ENCODE measurements at places on chromosomes 4 and X. TPM values are rescaled to one million over a fixed set of nuclear protein-coding genes. Genes with fewer than 3 reads are reported as not detected.

Gene PCSK1N
- not detected for total RNA-seq

Gene PRR27
- not detected for total RNA-seq

Gene KDR
- not detected for total RNA-seq

Gene SAT1
- 83.4 TPM for total RNA-seq

Gene SMIM43
- total RNA-seq = not detected

Gene GPC4
- not detected for total RNA-seq

Gene ALPK1
- total RNA-seq = 11.8 TPM

Gene GAGE12J
- total RNA-seq = not detected

Gene HPSE
- total RNA-seq = 19.0 TPM

- DNase-seq = no peak
Observed at GRCh38 chrX:144901521-144901920, 345.8 kb upstream of the SPANXN1 start.

DNA sequence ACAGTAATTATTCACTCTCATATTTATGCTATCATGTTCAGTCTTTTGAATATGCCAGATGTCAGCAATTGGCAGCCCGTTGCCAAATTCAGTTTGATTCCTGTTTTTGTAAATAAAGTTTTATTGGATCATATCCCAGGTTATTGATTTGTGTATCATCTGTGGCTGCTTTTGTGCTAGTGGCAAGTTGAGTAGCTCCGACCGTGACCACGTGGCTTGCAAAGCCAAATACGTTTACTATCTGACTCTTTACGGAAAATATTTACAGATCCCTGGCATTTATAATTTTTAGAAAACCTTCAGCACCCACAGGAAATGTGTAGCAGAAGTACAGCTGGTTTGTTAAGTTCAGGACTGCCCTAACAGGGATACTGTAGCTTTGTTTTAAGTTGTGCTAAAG lies 67.4 kb downstream of the VCX2 start:
- DNase-seq = no peak

GRCh38 chrX:104098151-104098808 lies 14.0 kb upstream of the ZCCHC18 start:
- DNase-seq = peak; percentile 63

DNA sequence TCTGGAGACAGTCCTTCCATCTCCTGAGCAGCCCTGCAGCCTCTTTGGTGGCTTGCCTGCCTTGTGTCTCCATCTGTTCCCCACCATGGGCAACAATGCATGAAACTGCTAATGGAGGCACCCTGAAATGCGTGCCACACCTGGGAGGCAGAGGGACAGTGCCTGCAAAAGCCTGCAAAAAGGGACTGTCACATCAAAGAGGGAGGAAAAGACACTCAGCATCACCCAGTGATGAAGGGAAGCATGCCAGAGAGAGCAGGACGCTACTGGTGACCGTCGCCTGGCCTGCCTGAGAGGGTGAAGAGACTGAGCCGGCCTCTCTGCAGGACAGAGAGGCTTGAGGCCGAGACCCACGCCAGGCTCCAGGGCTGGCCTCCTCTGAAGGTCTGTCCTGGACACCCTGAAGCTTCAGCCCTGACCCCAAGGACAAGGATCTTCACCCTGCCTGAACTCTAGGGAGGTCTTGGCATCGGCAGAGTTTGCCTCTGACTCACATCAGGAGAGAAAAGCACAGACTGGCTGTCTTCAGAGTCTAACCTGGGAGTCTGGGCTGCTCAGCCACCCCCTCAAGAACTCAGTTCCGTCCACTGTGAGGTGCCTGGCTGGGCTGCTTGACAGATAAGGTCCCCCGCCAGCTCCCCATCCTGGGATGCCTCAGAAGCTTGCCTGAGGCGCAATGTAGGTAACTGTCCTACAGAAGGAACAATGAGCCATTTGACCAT lies 8.1 kb downstream of the ACSL1 start:
- no peak for DNase-seq

GRCh38 chr4:157221895-157222770 lies 1.6 kb downstream of the GRIA2 start:
- no peak for DNase-seq

DNA sequence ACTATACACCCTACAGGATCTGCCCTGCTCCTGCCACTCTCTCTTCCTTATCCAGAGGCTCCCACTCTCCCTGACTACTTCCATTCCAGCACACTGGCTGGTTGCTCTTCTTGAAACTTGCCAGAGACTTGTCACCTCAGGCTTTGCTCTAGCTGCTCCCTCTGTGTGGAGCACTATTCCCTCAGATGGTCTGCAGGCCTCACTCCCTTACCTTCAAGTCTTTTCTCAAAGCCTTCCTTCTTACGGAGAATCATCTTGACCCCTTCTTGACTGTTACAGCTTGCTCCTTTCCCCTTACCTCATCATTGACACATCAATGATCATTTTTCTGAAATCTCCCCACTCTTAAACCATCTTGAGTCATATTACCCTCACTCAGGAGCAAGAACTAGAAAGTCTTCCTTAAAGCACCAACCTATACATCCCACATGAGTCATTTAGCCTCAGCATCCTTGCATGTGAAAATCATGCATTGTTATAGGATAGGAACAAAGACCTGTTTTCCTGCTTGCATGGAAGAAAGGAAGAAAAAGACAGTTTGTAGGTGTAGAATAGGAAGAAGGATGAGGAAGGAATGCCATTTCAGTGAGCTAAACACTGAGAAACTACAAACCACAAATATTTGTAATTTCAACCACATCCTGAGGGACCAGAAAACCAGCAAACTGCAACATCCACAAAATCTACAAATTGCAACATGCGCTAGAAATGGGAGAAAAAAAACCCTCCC lies 55.7 kb downstream of the ANTXR2 start:
- DNase-seq = no peak

DNA sequence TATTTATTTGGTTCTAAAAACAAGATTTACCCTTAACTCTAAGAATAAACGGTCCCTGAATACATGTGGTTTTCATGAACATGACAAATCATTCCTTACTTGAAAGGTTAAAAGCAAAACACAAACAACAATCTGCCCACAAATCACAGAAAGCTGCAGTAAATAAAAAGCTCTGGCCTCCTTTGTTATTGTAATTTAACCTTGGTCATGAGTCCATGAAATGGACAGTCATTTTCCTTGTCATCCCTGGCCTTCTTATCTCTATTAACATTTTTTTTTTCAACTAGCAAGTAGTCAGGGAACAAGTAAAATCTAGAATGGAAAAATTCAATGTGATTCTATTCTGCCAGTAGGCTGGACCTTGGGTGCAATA lies 92.7 kb downstream of the SCD5 start:
- DNase-seq = no peak

DNA sequence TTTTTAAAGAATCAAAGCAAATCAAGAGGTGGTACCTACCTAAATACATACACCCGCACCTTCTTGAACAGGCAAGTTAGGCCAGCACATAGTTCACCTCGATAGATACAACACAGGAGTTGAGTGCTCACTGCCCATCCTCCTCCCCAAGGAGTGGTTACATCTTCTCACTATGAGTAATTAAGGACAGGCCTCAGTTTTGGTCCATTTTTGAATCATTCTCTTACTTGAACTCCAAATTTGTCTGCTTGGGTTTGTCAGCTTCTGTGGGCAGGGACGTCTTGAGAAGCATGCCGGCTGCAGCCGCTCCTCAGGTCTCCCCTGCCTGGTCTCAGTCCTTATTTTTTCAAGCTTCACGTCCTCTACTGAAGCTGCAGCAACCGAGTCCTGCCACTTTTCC lies 190.6 kb upstream of the RBPJ start:
- peak; percentile 25 for DNase-seq

DNA sequence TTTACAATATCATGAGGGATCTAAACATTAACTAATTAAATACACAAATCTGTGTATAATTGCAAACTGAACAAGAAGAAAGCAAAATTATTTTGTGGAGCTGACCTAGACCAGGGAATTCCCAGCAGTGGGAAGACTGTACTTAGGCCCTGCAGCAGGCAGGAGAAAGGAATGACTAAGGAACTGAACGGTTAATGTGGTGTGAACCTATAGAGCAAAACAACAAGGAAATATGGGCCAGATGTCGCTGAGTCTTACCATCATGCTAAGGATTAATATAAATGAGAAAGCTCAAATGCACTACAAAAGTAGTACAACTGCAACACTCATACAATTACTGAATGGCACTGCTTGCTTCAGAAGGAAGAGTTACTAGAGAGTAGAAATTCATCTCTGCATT lies 120.3 kb upstream of the ATXN3L start:
- no peak for DNase-seq

DNA sequence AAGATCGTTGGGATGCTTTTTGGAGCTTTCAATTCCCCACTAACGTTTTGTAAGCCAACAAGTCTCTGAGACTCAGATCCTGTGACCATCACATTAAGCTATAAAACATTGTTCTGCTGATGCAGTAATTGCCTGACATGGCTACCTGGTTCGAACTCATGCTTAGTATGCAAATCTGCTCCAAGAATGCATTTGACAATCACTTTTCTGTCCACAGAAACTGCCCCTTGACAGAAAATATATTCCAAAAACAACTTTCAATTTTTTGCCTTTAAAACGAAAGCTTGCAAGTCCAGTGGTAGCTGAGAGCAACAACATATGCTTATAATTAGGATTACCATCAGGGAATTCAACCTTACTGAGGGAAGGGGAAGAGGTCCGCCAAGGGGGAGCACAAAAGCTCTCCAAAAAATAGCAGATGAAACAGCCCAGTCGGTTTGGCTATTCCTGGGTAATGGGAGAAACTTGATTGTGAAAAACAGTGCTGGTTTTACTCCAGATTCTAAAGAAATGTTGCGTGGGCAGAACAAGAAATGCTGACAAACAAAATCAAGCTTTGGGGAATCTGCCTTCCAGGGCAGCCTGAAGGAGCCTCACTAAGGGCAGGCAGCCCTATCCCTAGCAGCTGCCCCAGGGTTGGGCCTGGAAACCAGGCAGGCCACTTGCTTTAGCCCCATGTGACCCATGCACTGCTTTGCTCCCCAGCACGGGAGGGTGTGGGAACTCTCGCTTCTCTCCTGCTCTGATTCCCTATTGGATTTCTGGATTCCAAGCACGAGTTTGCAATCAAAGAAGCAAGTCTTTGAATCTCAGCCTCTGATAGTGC lies 160.7 kb upstream of the LDB2 start:
- no peak for DNase-seq

DNA sequence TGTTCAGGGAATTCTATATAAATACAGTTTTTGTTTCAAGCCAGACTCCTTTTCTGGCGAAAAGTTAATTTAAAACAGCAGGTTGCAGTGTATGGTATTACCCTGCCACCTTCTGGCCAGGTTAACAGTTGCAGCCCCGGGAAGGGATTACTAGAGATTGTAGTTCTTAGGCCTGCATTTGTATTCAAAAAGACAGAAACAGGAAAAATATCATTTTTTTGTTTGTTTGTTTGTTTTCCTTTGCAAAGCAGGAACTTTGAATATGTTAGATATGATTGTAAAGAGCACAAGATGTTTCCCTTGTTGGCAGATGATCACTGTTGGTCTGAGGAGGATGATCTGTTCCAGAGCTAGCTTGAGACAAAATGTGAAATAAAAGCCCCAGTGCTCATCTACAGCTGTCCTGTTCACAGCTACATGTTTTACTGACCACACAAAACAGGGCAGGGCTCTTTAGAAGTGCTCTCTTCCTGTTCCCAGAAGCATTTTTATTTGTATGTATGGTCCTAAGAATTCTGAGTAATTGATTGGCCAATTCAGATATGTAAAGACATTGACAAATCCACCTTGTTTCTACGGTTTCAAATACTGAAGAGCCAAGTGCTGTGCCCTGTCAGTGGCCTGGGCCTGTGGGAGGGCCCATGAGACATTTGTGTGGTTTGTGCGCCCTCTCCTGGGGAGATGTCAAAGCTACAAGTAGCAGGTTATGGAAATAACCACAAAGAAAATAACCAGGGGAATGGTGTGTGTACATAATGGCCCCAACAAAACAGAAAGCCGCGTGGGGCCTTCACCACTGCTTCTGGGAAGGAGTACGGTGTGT lies 57.9 kb downstream of the CLDN22 start:
- DNase-seq = peak; percentile 83

DNA sequence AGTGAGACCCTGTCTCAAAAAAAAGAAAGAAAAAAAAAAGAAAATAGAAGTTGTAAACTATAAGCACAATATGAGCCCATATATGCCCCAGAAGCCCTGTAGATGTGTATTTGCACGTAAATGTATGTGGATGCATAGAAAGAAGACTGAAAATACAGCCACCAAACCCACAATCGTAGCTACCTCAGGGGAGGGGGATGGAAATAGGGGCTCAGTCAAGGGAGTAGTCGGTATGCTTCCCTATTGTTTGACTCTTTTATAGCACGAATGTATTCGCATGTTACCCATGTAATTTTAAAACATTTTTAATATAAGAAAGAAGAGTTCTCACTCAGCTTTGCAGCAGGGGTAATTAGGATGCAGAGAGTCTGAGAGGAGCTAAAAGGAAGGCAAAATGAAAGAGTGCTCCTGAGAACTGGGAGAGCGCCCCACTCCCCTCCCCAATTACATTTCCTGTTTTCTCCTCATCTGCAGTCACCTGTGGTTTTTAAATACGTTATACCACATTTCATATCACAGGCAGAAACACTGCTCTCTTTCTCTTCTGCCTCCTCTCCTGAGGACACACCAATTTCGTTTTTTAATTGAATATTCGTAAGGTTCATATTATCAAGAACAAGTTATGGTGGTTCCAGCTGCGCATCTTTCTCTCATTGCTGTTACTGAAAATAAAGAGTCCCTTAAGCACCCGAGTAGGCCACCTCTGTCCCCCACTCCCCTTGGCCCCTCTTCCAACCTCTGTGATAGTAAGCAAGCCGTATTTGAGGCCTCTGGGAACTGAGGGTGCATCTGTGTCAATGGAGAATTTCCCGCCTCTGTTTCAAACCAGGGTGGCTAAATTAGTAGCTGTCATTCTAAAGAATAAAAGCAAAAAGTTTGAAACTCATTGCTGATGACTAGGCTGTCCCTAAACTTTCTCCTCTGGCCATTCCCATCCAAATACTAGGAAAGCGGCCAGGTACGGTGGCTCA lies 10.7 kb downstream of the SEPTIN6 start:
- peak; percentile 58 for DNase-seq

DNA sequence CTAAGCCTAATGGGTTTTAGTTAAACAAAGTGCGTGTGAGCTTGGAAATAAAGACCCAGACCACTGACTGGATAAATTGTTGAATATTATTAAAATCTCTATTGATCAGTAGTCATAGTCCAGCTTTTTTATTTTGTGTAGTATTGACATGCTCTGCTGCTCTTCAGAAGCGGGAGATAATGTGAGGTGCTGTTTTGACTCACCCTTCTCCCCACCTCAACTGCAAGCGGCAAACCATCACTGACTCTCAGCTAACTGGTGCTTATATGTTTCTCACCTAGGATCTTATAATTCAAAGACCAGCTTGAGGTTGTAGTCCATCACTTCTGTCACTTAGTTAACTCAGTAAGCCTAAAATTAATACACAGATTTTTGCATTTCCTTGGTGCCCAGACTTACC lies 72.2 kb downstream of the COMMD8 start:
- no peak for DNase-seq

- peak; percentile 67 for DNase-seq
Observed at GRCh38 chrX:53481816-53482465, 47.8 kb upstream of the HSD17B10 start.

GRCh38 chrX:13000301-13000811 lies 25.4 kb downstream of the TMSB4X start:
- peak; percentile 58 for DNase-seq

- no peak for DNase-seq
Observed at GRCh38 chr4:38669208-38669607, 5.2 kb downstream of the KLF3 start.

GRCh38 chr4:183142571-183143550 lies 43.8 kb downstream of the WWC2 start:
- DNase-seq = no peak
